ENCODE measurements at places on chromosomes 7 and 10.

- no peak for DNase-seq
These were observed 104.2 kb upstream of the EEPD1 start for GRCh38 chr7:36048902-36049240.

GRCh38 chr10:117004227-117005025, 561 bp downstream of the SHTN1 start:
- DNase-seq, result no peak

GRCh38 chr10:117668327-117669008, 125.9 kb downstream of the EMX2 start:
- DNase-seq, result no peak

- no peak for DNase-seq
These were observed 49.4 kb downstream of the TEX36 start for GRCh38 chr10:125633517-125633999.

- DNase-seq, result no peak
These were observed 277.8 kb downstream of the EXOC4 start for GRCh38 chr7:133530682-133531081.

GRCh38 chr10:71629131-71629530, 90.4 kb downstream of the C10orf105 start:
- DNase-seq, result no peak

- DNase-seq, result no peak
These were observed 26.0 kb downstream of the BNIP3 start for GRCh38 chr10:131955591-131956340.
